Ureter (tissue), 1 donor: ENCODE measurements at places on chromosomes 16 and 17. TPM values are rescaled to one million over a fixed set of nuclear protein-coding genes. Genes with fewer than 3 reads are reported as not detected.

Gene JPT1
- 93.9 TPM for total RNA-seq

DNA sequence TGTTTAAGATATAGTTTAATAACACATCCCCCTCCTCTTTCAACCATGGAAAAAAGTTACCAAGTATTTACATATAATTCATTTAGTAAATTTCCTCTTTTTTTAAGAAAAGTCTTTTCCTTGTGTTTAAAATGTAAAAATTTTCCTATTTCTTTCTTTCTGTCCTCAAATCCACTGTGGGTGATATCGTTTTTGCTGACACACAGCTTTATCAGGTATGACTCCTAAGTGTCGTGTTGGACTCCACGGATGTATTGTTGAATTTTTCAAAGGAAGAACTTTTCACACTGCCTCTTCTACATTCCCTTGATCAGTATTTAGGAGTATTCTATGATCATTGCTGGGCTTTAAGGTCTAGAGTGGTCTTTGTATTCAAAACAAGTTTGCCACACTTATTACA lies 33.1 kb downstream of the CYLD start:
- no peak for DNase-seq

DNA sequence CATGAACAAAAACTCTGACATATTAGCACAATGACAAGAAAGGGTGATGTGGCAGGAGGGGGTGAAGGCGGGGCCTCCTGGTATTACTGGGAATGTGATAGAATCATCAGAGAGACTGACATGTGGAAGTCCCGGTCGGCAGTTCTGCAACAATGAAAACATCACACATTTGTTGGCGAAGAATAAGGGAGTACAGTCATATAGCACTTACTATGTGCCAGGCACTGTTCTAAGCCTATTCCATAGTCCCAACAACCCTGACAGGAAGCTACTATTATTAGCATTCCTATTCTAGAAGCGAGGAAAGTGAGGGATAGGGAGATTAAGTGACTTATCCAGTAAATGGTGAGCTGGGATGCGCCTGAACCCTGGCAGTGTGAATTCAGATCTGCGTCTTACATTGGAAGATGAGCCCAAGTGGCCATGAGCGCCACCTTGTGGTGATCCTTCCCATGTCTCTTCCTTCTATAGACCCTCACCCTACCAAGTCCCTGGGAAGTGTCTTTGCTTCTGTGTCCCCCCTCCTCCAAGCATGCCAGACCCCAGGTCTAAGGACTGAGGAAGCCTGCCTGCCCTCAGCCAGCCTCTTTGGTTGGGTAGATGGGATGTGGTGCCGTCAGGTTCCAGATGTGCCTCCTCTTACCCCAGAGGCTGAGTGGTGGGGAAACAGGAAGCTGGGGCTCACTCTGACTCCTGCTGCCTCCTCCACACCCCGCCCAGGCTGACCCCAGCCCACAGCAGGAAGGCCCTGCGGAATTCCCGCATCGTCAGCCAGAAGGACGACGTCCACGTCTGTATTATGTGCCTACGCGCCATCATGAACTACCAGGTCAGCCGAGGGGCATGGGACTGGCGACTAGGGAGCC lies 14.0 kb downstream of the FMNL1 start:
- no peak for DNase-seq

Gene ABCC11
- 1.7 TPM for total RNA-seq

DNA sequence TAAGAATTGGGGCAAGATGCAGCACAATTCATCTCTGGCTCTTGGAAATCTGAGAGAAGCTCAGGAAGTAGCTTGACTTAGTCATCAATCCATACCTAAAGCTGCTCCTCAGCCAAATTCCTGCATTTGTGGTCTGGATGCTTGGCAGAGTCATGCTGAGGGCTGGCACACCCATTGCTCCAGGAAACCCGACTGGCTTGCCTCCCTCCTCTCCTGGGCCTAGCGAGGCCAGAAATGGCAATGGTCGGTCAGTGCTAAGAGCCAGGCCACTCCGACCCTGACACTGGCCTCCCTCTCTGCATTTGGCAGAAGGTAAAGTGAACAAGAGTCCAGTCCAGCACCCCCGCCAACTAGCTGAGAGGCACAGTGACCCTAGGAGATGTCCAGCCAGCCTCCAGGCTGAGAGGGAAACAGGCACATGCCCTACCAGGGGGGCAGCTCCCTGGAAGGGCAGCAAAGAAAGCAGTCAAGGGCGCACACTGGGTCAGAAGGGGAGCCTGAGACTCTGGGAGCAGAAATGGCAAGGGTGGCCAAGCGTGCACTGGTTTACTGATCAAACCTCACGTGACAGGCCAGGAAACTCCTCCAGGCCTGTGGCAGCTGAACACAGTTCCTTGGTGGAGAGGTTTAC lies 10.0 kb downstream of the POLDIP2 start:
- DNase-seq, result no peak
